Activated CD4-positive, alpha-beta T cell treated with anti-CD3 and anti-CD28 coated beads for 4 hours (primary cell): ENCODE measurements at places on chromosomes 5 and 9.

DNA sequence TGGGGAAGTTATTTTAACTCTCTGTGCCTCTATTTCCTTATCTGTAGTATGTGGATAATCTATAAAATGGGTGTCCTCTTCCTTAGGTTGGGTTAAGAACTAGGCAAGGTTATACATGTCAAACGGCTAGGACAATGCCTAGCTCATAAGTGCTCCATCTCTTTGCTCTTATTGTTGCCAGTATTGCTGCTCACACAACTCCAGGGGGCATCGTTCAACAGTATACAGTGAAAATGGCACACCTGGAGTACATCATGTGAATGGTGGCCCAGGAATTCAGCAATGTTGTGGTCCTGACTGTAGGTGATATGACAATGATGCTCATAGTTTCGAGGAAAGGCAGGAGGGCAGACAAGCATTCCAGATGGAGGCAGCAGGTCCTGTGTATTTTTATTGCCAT, 30.1 kb downstream of the SLIT3 start:
- no peak for DNase-seq

DNA sequence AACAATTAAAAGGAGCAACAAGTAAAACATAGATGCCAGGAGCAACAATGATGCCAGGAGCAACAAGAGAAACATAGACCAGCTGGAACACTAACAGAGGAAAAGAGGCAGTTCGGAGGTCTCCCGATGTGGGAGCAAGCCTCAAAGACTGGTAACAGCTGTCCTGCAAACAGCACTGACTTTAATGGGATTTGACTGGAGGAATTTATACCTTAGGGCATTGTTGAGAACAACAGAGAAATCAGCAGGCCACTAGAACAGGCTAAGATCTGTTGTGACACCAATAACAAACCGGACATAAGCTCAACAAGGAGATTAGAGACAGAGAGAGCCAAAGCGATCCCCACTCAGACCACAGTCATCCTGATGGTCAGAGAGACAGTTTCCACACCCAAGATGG, 11.8 kb upstream of the SYK start:
- no peak for DNase-seq

GRCh38 chr9:33443464-33444154, 3.8 kb downstream of the AQP3 start:
- no peak for DNase-seq

DNA sequence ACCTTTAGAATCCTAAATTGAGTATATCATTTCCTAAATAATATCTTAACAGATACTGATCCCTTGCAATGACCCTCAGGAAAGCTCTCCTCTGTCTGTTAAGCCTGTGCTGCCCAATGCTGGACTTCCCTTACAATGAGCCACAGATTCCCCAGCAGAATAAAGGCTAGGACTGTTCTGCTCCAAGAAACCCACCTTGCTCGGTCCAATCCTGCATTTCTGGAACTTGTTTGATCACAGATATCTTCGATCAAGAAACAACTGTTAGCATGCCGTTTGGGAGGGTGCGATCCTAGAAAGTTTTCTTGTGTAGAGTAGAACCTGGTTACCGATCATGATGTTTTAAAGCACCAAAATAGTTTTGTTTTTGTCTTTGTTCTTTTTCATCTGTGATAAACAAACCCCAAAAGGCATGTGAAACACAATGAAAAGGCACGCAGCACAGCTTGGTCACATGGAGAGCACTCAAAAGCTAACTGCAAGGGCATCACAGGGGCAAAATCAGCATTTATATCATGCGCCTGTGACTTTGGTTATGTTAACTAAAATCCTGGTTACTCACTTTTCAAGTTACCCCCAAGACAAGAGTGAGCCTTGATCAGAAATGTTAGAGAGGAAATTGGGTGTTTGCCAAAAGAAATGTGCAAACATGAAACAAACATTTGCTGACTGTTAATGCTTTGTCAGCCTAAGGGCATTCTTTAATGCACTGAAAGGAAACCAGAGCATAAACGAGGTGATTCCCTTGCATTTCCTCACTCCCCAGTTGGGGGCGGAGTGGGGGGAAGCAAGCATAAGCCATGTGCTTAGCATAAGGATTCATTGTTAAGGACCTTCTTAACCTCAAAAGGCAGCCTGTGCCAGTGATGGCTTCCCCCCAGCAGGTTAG, 61.9 kb upstream of the ADAMTS16 start:
- DNase-seq = no peak

DNA sequence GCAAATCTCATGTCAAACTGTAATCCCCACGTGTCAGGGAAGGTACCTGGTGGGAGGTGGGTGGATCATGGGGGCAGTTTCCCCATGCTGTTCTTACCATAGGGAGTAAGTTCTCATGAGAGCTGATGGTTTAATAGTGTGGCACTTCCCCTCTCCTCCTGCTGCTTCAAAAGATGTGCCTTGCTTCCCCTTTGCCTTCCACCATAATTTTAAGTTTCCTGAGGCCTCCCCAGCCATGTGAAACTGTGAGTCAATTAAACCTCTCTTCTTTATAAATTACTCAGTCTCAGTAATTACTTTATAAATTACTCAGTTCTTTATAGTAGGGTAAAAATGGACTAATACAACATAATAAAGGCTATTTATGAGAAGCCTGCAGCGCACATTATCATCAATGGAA, 7.1 kb upstream of the CNTRL start:
- DNase-seq = no peak

DNA sequence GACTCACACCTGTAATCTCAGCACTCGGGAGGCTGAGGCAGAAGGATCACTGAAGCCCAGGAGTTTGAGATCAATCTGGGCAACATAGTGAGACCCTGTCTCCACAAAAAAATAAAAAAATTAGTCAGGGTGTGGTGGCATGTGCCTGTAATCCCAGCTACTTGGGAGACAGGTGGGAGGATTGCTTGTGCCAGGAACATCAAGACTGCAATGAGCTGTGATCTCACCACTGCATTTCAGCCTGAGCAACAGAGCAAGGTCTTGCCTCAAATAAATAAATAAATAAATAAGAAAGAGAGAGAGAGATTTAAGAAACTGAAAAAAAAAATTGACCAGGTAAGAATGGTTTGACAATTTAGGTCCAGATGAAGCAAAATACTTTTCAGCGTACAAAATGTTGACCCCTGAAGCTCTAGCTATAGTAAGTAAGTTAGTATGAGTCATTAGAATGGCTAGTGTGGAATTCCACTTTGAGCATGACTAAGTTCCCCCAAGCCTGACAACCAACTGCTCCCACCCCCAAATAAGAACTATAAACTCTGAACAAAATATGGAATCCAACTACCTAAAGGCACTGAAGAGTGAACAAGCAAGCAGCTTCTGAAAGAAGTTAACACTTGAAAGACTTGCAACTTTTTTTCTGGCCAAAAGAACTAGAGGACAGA, 217.8 kb upstream of the TLE4 start:
- no peak for DNase-seq

GRCh38 chr5:145776886-145777285, 58.3 kb downstream of the PRELID2 start:
- no peak for DNase-seq

GRCh38 chr9:8863069-8863468, 1063.5 kb upstream of the DMAC1 start:
- DNase-seq = no peak

- no peak for DNase-seq
Observed at GRCh38 chr5:149937610-149938009, 7.0 kb downstream of the PDE6A start.

DNA sequence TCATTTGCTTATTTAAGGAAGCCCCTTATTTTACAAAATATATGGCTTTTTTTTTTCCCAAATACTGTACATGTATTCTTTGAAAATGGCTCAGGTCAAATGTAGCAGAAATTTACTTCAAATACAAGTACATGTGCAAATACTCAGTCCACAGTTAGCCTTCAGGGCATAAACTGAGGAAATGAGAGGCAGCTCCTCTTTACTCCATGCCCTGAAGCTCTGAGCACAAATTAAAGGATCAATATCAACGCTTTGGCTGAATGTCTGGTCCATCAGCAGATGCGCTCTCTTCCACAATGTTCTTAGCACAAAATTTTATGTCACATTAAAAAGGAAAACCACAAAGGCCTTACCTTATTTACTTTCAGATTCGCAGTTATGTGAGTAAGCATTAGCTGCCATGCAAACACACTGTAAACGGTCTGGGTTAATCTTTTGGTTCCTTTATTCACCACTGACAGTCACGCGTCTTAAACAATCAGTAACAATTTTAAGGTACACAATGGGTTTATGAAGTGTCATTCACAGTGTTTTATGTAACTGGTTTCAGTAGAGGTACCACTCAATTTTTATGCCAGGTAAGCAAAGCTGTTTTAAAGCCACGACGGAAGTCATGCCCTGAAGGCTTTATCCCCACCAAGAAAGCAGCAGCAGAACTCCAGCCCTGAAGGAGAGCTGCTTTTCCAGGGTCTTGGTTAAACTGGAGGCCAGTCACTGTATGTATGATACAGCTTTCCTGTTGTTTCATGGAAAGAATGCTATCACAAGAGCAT, 103.4 kb downstream of the OTULIN start:
- no peak for DNase-seq

GRCh38 chr9:93576258-93577077, at the start of gene PHF2:
Gene PHF2 (plus strand): TSS chr9:93576584. CDS start chr9:93576774, 190 bp downstream.
- DNase-seq = peak; percentile 21

GRCh38 chr9:26548781-26549290, 343.8 kb downstream of the CAAP1 start:
- DNase-seq = no peak

GRCh38 chr5:135116160-135116561, 82.1 kb upstream of the PITX1 start:
- DNase-seq = no peak

- DNase-seq = no peak
Observed at GRCh38 chr5:66469684-66470083, 126.5 kb upstream of the MAST4 start.

- DNase-seq = no peak
Observed at GRCh38 chr5:109186759-109187158, 223.0 kb downstream of the PJA2 start.

- DNase-seq = no peak
Observed at GRCh38 chr9:81902626-81903025, 25.6 kb upstream of the SPATA31D4 start.

DNA sequence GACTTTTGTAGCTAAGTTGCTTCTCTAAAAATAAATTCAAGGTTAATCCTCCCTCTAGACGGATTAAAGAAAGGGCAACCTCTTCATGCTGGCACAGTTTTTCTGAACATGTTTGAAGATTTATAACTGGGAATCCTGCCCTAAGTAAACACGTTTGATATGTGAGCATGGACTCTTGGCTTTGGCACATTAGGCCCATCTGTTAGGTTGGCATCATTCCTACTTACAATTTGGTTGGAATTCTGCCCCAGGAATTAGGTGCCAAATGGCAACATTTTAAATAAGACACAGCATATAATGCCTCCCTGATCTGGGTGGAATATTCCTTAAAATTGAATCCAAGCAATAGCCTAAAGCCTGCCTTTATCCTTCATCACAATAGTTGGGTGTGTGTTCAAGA, 372.3 kb upstream of the CDH18 start:
- no peak for DNase-seq

- DNase-seq = no peak
Observed at GRCh38 chr9:93218161-93218560, 34.2 kb downstream of the WNK2 start.

GRCh38 chr5:59246145-59246869, 647.2 kb downstream of the PDE4D start:
- no peak for DNase-seq

DNA sequence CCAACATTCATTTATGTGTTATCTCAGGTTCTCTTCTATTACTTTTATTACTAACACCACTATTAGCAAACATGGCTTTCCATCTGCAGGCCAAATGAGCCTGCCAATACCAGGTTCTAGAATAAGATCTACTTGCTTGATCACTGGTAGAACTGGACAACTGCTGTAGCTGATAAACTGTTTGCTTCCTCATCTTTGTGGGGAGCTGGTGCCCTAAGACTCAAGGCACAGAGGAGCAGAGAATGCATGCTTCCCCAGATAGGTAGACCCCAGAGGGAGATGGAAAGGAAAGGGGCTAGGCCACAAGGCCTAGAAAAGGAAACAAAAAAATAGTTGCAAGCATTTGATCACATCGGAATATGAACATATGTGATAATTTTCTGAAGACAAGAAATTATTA, 30.7 kb upstream of the AUH start:
- DNase-seq = no peak

DNA sequence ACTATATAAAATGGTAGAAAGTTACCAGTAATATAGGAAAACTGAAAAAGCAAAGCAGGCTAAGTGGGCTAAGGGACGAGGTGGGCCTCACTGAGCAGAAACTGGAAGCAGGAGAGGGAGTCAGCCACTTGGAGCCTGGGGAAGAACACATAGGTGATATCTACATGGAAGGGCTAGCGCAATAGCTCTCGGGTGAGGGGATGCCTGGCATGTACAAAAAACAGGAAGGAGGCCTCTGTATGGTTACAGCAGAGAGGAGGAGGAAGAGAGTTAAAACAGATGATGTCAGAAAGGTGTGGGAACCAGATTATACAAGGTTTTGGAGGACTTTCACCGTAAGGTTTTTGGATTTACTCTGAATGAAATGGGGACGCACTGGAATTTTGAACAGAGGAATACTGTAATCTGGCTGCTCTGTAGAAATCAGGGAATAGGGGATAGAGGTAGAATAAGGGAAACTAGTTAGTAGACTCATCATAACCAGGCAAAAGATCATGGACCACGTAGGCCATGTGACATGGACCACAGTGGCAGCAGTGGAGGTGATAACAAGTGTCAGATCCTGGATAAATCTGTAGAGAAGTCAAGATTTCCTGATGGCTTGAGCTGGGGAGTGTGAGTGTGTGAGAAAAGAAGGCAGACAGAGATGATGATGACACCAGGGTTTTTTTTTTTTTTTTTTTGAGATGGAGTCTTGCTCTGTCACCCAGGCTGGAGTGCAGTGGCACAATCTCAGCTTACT, 52.5 kb downstream of the FNBP1 start:
- peak; percentile 23 for DNase-seq

DNA sequence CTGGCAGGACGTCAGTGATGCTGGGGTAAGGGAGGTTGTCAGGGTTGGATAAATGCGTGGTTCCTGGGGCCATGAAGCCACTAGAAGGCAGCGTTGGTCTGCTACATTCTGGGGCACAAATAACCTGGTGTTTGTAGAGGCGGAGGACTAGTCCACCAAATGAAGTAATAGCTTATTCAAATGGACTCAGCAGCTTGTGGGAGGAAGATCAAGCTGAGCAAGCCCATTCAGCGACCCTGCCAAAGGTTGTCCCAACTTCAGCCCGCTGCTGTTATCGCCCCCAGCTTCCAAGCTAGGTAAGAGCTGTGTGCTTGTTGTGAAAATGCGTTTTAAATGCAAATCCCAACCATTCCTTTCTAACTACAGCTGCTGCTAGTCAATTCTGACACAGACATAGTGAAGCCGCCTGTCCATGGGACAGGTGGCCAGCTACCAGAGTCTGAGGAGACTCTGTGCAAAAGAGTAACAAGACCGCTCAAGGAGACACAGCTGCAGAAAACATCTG, 7.6 kb upstream of the FAM240B start:
- no peak for DNase-seq

- DNase-seq = peak; percentile 69
Observed at GRCh38 chr5:138753794-138754698, 821 bp downstream of the CTNNA1 start.

GRCh38 chr9:131727184-131727759, 12.6 kb downstream of the RAPGEF1 start:
- no peak for DNase-seq
